ENCODE measurements at places on chromosomes 16 and 17.
A peak's percentile ranks its signal among the peaks of the same experiment; 100 is the strongest.

DNA sequence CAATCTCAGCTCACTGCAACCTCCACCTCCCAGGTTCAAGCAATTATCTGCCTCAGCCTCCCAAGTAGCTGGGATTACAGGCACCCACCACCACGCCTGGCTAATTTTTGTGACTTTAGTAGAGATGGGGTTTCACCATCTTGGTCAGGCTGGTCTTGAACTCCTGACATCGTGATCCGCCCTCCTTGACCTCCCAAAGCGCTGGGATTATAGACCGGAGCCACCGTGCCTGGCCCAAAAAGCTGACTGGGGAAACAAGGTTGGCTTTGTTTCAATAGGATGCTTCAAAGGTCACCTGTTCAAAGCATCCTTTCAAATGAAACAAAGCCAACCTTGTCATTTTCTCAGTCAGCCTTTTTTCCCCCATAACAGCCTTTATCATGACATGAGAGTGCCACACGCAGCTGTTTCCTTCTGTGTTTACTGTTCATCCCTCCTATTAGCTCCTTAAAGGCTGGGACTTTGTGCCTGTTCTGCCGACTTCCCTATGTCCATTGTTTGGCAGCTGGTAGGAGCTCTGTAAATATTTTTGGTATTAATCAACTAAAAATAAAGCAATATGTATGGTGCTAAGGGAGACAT, 51.1 kb downstream of the ADAMTS18 start:
- DNase-seq = no peak

- no peak for DNase-seq
These were observed 19.1 kb downstream of the CDIP1 start for GRCh38 chr16:4519274-4520058.

GRCh38 chr16:20744922-20745440, 3.4 kb upstream of the THUMPD1 start:
- no peak for DNase-seq

- no peak for DNase-seq
These were observed 310.4 kb downstream of the SNX29 start for GRCh38 chr16:12286964-12287363.

DNA sequence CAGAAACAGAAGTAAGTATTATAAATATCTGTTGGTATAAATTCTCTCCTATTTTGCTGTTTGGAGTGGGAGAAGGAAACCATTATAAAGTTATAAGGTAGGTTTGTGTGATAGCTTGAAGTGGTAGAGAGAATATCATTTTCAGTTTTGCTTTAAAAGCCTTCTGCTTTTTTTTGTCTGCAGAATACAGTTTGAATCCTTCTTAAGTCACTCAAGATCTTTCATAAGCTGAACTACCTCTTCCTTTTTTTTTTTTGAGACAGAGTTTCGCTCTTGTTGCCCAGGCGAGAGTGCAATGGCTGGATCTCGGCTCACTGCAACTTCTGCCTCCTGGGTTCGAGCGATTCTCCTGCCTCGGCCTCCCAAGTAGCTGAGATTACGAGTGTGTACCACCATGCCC, 9.0 kb downstream of the ATAD5 start:
- no peak for DNase-seq

DNA sequence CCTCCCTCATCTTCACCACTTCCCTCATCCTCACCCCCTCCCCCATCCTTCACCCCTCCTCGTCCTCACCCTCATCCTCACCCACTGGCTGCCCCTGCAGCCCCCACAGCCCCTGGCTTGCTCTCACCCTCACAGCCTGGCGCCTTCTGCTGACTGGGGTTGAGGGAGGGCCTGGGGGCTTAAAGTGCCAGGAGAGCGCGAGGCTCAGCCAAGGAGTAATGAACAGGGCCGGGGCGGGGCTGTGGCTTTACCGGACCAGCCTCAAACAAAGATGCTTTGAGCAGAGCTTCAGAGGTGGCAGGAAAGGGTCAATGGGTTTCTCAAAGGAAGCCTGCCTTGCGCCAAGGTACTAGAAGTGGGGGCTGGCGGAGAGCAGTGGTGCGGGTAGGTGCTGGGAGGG, at the start of gene PRSS33:
PRSS33 (minus strand) TSS at position 155 of the 400 bp plus-strand sequence. CDS start 1,013 bp downstream, outside the sequence.
- no peak for DNase-seq

GRCh38 chr17:697682-698081, 17.0 kb downstream of the VPS53 start:
- DNase-seq = no peak

- DNase-seq = no peak
These were observed 10.1 kb downstream of the IL32 start for GRCh38 chr16:3075523-3075915.

- DNase-seq = peak; percentile 50
These were observed 218.2 kb upstream of the CHMP6 start for GRCh38 chr17:80773243-80773991.

GRCh38 chr17:78534492-78535272, 42.5 kb downstream of the DNAH17 start:
- DNase-seq = no peak

DNA sequence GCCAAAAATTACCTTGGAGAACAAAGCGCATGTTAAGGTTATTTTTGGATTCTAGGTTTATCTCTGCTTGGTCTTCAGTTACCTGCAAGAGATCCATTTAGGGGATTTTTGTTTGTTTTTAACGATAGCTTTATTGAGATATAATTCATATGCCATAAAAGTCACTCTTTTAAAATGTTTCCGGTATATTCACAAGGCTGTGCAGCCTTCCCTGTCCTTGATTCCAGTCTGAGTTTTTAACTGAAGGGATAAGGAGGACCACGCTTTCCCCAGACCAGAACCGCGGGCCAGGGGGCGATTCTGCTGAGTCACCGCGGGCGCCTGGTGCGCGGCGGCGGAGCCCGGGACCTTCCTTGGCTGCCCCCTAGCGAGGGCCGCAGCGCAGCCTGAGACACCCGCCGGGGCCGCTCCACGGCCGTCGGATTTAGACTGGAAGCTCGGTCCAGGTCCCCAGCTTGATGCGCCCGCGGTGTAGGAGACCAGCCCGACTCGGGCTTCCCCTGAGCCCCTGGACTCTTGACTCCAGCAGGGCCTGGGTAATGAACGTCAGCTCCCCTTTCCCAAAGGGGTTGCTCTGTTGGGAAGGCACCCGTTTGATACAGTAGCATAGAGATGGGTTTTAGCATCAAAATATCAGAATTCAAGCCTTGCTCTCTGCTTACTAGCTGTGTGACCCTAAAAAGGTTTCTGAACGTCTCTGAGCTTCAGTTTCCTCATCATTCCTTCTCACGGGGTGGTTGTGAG, 50.0 kb upstream of the STH start:
- DNase-seq = peak; percentile 61

DNA sequence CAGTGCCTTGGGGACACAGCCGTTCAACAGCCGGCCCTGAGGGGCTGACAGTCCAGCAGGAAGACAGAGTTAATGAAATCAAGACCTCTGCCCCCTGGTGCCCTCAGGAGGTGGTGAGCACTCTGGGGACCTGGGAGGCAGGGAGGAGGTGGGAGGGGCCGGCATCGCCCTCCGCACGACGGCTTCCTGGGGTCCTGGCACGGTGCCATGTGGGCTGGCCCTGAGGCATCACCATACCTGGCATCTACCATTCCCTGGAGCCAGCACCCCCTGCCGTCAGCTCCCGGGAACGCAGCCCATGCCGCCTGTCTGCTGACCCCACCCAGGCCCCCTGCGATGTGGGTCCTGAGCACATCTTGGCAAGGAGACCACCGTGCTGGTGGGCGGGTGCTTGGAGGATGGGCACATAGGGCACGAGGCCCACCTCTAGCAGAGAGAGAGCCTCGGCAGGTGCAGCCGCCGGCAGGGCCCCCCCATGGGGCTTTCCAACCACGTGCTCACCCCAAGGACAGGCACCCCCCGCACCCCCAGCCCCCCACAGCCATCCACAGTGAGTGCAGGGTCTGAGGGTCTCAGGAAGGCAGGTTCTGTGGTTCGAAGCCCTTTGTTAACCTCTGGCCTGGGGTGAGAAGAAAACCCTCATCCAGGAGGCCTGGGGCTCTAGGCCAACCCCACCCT, 52.5 kb downstream of the ZFPM1 start:
- DNase-seq = peak; percentile 87

- DNase-seq = no peak
These were observed 2.1 kb downstream of the ARHGAP17 start for GRCh38 chr16:25013049-25013448.

- DNase-seq = no peak
These were observed 216.3 kb downstream of the SPECC1 start for GRCh38 chr17:20225162-20226115.

GRCh38 chr16:59975953-59976352, 1241.8 kb upstream of the GOT2 start:
- no peak for DNase-seq

- no peak for DNase-seq
These were observed 23.2 kb downstream of the SLC7A6OS start for GRCh38 chr16:68287276-68288251.

DNA sequence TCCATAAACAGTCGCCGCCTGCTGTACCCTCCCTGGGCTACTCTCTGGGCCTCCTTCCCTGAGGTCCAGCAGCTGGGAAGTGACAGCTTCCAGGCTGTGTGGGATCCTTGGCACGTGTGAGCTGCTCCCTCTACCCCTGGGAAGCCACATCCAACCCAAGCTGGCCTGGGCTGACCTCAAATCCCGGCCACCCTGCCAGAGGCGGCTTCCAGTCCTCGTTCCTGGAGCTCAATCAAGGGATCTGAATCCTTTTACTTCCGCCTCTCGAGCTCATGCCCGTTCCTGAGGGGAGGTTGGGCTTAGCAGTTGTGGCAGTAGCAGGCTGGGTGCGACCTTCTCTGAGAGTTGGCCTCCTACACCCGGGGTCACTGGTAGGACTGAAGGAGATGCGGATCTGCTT, 82.5 kb downstream of the NETO2 start:
- no peak for DNase-seq

DNA sequence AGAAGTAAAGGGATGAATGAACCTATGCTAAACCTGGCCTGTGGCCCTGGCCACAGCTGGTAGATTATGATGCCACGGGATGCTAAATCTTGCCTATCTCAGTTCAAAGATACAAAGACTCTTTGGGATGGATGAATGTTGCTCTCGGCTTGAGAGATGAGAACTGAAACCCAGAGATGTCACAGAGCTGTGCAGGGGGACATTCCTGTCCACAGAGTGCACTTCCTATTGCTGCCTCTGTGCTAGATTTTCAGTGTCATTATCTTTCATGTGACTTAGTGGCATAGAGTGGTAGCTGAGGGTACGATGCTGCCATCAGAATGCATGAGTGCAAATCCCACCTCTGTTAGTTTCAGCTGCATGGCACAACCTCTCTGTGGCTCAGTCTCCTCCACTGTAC, 2.3 kb upstream of the MT1M start:
- DNase-seq = no peak

DNA sequence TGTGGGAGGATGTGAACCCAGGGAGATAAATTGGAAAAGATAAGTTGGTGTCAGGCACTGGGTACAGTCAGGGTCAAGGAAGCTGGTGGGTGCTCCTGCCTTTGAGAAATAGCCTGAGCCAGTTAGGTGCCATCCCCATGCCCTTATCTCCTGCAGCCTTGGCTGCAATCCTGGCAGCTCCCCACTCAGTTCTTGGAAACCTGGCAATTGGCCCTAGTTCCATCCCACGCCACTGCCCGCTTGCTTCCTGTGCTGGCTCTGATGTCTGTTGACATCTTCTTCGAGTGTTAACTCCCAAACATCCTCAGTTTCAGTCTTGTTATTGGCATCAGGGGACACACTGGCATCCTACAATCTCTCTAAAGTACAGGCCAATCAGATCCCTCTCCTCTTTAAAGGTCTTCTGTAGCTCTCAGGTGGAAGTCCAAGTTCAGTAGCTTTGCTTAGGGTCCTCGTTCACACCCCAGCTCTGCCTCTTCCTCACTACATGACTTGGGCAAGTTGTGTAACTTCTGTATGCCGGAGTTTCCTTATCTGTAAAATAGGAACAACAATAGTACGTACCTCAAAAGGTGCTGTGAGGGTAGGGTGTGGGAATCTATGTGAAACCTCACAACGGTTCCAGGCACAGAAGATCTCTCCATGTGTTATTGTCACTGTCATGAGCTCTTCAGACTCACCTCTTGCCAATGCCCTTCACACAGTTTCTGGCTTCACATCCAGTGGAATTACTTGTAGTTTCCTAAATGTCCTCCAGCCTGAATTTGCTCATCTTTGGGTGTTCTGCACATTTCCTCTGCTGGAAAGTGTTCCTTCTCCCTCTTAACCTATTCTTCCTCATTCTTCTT, 13.5 kb upstream of the PRKAR1A start:
- DNase-seq = peak; percentile 28

GRCh38 chr17:36947922-36948716, 635 bp upstream of the AATF start:
- no peak for DNase-seq

DNA sequence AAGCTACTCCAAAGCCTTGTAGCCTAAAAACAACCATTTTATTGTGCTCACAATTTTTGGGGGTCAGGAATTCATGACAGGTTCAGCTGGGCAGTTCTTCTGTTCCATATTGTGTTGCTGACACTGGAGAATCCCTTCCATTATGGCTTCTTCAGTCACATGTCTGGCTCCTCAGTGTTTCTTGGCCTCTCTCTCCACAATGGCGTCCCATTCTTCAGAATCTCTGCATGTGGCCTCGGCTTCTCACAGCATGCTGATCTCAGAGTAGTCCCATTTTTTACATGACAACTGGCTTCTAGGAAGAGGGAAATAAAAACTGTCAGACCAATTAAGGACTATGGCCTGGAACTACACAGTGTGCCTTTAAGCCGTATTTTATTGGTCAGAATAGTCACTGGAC, 49.7 kb downstream of the NF1 start:
- no peak for DNase-seq

DNA sequence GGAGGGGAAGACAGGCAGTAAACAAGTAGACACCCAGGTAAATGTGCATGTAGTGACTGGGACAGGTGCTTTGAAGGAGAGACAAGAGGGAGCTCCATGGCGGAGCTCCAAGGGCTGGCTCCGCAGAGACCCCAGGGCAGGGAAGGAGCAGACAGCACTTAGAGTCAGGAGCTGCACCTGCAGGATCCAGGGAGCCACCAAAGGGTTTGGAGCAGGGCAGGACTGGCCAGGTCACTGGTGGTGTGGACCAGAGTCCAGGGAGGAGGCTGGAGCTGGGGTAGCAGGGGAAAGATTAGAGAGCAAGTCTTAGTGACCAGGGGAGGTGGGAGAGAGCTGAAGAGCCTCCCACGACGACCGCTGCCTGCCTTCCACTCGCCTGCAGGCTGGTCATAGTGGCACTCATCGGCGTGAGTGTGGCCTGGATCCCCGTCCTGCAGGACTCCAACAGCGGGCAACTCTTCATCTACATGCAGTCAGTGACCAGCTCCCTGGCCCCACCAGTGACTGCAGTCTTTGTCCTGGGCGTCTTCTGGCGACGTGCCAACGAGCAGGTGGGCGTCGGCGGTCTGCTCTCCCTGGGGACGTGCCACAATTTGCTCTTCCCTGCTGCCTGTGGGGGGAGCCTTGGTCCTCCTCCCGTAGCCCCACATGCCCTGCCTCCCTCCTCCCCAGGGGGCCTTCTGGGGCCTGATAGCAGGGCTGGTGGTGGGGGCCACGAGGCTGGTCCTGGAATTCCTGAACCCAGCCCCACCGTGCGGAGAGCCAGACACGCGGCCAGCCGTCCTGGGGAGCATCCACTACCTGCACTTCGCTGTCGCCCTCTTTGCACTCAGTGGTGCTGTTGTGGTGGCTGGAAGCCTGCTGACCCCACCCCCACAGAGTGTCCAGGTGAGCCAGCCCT, 14.7 kb upstream of the FAM83G start:
- no peak for DNase-seq

Measured in mucosa of gallbladder (tissue), 1 donor.